HTR-8/SVneo (cell line): ENCODE measurements at places on chromosomes 1 and 21.
A peak's percentile ranks its signal among the peaks of the same experiment; 100 is the strongest.

- no peak for DNase-seq
These were observed 39.3 kb upstream of the C1orf198 start for GRCh38 chr1:230907472-230908205.

DNA sequence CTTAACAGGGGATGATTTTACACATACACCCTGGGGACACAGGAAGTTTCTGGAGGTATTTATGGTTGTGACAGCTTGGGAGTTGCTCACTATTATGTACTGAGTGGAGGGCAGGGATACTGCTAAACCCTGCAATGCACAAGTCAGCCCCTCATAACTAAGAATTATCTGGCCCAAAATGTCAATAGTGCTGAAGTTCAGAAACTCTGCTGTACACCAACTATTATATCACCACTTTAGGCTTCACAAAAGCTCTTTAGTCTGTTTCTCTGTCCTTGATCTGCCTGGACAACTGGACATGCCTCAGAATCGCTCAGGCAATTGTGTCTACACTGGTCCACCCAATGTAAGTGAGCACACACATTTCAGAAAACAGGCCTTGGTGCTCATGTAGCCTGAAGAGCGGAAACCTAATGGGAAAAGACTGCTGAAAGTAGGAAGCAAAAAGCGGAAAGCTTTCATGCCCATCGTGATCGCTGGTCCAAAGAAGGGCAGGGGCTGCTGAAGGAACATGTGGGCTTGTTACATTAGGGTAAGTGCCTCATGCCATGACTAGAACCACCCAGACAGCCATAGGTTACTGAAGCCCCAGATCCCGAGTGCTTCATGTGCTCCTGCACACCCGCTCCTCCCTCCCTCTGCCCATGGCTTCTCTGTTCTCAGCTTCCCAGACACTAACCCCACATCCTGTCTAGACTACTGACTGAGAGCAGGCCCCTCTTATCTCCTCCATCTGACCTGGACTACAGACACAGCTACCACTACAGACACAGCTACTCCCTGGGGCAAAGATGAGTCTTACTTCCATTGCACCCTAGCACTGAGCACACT, 73.5 kb downstream of the LRIG2 start:
- DNase-seq = no peak

- no peak for DNase-seq
These were observed 294.3 kb upstream of the SPAG17 start for GRCh38 chr1:118479351-118479750.

DNA sequence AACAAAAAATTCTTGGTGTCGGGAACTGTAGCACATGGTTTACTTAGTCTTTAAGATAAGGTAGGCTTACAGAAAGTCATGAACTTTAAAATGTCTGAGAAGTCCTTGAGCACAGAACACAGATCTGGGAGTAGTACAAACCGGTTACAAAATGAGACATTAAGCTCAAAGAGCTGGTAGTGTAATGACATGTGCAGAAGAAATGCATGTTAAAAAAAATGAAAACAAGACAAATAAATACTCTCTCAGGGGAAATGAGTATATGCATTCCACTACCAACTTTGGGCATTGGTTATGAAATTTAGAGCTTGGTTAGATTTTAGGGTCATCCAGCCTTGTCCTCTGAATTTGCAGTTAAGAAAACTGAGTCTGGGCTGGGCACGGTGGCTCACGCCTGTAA, 91.5 kb upstream of the F3 start:
- DNase-seq = no peak

DNA sequence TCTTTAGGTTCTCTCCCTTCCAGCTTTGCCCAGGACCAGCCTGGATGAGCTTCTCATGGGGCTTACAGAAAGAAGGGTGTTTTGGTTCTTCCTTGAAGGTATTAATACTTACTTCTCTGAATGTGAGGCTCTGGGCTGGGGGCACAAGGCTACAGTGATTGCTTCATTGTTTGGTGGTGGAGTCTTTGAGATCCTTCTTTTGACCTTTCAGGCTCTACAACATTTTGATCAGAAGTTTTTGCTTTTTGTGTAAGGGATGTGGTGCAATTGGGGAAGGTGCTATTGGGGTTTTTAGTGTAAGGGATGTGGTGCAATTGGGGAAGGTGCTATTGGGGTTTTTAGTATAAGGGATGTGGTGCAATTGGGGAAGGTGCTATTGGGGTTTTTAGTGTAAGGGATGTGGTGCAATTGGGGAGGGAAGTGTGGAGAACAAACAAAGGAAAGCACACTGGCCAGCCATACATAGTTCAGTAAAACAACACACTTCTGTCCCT, 103.6 kb upstream of the IVNS1ABP start:
- DNase-seq = no peak

- DNase-seq = no peak
These were observed 3.3 kb downstream of the IFNGR2 start for GRCh38 chr21:33406493-33406892.

DNA sequence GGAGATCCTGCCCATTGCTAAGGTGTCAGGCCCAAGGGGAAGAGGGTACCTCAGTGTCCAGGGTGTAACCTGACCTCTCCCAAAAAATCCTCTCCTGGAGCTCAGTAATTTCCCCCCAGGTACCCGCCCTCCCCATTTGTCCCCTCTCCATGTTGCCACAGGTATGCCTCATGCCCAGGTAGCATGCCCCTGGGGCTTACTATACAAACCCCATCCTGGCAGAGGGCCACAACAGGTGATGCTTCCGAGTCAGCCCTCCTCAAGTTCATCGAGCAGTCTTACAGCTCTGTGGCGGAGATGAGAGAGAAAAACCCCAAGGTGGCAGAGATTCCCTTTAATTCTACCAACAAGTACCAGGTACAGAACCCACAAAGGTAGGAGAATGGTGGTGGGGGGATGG, 15.7 kb downstream of the ATP1A4 start:
- no peak for DNase-seq

DNA sequence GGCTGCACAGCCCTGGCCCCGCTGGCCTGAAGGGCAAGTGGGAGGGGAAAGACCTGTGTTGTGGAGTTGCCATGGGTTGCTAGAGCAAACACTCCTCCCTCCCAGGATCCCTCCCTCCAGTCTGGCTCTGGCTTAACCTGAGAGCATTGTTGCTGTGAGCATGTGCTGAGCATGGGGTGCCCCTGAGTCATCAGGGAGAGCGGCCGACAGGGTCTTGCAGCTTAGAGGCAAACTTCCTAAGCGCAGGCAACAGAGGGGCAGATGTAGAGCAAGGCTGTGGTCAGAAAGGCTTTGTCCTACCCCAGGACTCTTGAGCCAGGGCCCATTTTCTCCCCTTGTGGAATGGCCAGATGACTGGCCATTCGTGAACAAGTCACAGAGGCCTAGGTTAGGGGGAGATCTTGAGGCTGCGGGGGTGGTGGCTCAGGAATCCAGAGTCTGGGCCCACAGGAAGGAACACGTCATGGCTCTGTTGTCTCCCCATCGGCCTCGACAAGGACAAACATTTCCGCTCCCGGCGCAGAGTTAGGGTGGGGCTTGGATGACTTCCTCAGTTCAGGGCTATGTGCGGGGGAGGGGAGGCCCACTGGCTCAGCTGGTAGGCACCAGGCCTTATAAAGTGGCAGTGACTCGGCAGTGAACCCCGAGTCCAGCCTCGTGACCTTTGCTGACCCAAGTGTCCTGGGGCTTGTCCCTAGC, 362 bp upstream of the DYNLT4 start:
- DNase-seq = peak; percentile 83

DNA sequence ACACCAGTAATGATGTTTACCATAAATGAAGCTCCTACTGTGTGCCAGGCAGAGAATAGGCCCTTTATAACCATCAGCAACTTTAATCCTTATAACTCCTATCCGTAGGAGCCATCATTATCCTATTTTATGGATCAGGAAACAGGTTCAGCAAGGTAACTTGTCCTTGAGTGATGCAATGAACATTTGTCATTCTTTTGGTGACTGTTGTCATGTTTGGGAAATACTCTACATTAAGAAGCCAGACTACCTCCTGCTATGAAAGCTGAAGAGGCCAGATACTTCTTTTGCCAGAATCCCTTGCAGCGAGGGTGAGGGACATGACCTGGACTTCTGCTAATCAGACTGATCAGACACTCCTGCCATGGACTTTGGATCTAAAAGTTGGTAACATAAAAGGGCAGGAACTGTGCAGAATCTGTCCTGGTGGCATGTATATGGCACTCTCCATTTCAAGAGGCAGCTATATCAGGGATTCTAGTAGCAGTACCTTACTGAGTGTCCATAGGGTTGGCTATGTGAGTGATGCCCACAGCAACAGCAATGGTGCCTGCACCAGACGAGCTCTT, 33.1 kb upstream of the SRRM1 start:
- no peak for DNase-seq

GRCh38 chr1:99441299-99442095, 177.2 kb downstream of the PLPPR4 start:
- DNase-seq = peak; percentile 6

DNA sequence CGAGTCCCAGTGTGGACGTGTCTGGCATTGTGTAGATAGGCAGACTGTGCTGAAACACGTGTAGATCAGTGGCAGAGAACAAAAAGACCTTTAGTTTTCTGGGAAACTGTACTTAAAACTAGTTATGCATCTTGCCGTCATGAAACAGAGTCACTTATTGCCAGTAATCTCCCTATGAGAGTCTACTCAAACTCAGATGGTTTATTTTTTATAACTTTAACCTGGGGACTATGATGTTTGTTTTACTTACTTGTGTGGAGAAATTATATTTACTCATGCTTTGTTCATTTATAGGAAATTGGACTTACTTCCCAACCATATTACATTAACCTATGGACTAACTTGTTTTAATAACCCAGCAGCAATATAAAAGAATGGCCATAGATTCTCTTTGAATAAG, 54.1 kb upstream of the ABCG1 start:
- no peak for DNase-seq

GRCh38 chr1:42947965-42948732, 10.5 kb downstream of the SLC2A1 start:
- DNase-seq = no peak

DNA sequence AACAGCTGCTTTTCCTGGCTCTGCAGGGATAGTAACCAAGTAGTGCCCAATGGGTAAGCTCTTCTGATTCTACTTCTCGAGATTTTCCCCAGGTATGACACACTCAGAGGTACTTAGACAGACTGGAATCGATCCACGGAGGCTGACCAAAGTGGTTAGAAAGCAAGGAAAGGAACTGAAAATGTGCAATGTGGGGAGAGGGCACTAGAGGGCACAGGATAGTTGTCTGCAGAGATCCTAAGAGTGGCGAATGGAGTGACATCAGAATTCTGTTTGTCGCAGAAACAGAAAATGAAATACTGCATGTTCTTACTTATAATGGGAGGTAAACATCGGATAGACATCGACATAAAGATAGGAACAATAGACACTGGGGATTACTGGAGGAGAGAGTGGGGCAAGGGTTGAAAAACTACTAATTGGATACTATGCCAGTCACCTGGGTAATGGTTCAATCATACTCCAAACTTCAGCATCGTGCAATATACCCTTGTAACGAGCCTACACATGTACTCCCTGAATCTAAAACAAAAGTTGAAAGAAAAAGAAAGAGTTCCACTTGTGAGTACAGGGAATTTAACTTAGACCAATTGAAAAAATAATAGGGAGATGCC, 23.3 kb downstream of the CYP2J2 start:
- DNase-seq = no peak

GRCh38 chr1:158020886-158021620, 27.6 kb downstream of the KIRREL1 start:
- no peak for DNase-seq

- DNase-seq = no peak
These were observed 133.7 kb downstream of the S1PR1 start for GRCh38 chr1:101370488-101370887.

GRCh38 chr1:222382171-222382570, 165.7 kb downstream of the HHIPL2 start:
- no peak for DNase-seq

GRCh38 chr21:40466893-40467483, 380.0 kb downstream of the DSCAM start:
- DNase-seq = no peak

GRCh38 chr1:188615321-188615720, 1786.6 kb downstream of the PLA2G4A start:
- DNase-seq = no peak

DNA sequence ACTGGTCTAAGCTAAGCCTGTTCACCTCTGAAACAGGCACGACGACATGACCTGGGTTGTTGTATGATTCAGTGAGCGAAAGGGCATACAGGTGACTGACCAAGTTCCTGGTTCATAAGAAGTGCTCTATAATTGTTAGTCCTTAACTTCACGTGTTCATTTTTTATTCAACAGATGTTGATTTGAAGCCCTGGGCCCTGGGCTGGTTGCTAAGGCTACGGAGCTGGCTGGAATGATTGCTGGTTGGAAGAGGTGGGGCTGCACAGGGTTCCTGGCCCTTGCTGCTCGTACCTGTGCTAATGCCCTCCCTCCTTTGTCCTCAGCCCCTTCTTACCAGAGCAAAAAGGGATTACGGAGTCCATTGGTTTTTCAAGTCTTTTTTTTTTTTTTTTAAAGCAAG, 111.3 kb upstream of the CSF3R start:
- no peak for DNase-seq

GRCh38 chr1:18474559-18475175, 6.1 kb upstream of the KLHDC7A start:
- DNase-seq = no peak

DNA sequence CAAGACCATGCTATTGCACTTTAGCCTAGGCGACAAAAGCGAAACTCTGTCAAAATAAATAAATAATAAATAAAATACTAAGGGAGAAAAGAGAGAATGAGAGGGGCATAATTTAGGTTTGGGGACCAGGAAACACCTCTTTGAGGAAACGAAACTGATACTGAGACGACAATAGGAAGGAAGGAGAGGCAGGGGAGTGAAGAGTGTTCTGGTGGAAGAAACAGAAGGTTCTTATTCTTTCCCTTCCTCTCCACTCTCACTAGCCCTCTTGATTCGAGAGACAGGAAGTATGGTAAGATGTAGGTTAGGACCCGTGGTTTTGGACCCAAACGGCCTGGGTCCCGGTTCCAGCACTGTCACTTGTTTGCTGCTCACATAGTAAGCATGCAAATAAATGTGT, 1.6 kb upstream of the NKAIN1 start:
- no peak for DNase-seq

- no peak for DNase-seq
These were observed 45.4 kb downstream of the S100B start for GRCh38 chr21:46559291-46559983.

GRCh38 chr1:113531321-113531720, 141.0 kb downstream of the MAGI3 start:
- DNase-seq = no peak

DNA sequence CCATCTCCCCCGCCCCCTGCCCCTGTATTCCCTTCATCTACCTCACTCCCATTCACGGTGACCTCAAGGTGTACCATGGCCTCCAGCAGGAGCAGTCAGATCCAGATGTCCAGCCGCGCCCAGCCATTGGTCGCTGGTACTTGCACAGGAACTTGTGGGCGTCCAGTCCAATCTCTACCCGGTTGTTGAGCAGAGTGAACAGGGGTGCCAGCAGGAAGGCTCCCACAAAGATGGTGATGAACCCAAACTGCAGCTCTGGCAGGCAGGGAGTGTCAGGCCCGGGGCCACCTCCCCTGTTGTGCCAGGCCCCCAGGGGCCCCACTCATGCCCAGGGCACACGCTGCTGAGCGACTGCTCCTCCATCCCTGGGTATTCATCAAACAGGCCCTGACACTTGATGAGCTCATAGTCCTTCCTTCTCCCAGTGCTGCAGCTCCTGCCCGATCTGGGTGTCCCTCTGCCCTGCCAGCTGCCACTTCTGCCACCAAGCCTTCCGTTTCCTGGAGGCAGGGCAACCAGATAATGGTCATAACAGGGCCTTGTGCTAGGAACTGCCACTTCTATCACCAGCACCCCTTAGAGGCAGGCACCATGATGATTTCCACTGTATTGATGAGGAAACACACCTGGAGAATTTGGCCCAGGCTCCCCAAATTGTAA, 5.7 kb upstream of the ARHGEF19 start:
- no peak for DNase-seq
